ENCODE measurements at places on chromosomes 1 and 21.
A peak's percentile ranks its signal among the peaks of the same experiment; 100 is the strongest.

- DNase-seq: peak; percentile 76
Measured at GRCh38 chr1:184191181-184191621, 139.7 kb downstream of the TSEN15 start.

GRCh38 chr1:162726555-162726954 lies 63.9 kb upstream of the HSD17B7 start:
- DNase-seq: no peak

DNA sequence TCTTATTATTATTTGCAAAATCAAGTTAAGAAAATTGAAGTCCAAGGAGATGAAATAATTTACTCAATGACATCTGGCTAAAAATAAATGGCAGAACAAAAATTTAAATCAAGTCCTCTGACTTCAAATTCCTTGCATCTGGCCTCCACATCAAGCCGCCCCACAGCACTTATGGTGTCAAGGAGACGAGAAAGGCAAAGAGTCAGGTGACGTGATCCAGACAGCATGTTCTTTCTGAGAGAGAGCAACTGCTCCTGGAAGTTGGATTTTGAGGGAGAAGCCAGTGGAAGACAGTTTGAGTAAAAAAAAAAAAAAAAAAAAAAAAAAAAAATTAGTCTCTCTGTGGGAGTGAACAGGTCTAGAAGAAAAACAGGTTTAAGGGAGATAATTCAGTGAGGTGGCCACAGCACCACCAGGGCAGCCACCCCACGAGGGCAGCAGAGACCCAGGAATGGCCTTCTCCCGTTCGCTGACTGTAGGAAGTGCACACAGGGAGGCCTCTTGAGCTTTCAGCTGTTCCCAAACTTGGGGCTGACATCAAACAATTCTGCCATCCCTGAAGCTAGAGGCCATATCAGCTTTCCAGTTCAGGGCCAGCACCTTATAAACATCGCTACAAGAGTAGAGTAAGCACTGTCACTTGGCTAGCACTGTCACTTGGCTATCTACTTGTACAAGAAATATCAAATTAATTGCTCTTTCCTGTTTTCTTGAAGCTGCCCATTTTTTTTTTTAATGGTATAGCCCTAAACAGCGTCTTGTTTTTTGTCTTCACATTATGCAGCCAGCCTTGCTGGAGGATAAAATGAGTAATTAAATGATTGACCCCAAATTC lies 7.8 kb downstream of the C1orf162 start:
- DNase-seq: peak; percentile 91

DNA sequence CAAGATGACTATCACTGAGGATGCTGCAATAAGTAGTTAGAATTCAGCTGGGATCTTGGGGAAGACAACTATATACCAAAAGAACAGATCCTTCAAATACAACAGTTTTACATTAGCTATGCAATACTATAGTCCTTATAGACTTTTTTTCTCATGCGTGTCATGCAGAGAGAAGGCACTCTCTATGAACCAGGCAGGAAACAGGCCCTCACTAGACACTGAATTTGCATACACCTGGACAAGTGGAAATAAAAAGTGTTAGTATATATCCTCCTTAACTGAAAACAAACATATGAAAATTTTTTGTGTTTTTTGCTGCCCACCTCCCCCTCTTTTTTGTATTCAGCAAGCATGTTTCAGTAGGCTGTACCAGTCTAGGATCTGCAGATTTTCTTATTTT lies 29.9 kb downstream of the TMCO1 start:
- DNase-seq: no peak

DNA sequence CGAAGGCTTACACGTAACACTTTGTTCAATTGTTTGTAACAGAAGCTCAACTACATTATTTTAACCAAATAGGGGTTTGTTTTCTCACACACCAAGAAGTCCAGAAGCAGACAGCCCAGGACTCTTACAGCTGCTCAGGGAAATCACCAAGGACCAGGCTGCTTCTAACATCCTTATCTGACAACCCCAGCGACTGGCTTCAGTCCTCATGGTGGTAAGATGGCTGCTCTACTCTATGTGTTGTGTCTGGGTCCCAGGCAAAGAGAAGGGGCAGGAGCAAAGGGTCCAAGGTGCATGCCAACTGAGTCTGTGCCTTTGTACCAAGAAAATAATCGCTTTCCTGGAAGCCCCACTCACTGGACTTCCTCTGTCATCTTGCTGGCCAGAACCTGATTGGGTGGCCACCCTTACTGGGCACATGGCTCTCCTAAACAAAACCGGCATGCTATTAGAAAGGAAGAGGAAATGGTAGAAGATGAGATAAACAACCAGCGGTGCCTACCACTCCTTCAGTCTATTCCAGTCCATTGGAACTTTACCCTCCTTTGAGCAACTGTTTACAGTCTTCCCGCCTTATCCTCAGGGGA lies 34.1 kb upstream of the LRRC8D start:
- DNase-seq: no peak
